ENCODE measurements at places on chromosomes 7 and 10.

- DNase-seq: no peak
These were observed 104.6 kb upstream of the INSIG1 start for GRCh38 chr7:155192961-155193640.

GRCh38 chr7:29341156-29341555 is 146.6 kb downstream of the CHN2 start:
- no peak for DNase-seq

DNA sequence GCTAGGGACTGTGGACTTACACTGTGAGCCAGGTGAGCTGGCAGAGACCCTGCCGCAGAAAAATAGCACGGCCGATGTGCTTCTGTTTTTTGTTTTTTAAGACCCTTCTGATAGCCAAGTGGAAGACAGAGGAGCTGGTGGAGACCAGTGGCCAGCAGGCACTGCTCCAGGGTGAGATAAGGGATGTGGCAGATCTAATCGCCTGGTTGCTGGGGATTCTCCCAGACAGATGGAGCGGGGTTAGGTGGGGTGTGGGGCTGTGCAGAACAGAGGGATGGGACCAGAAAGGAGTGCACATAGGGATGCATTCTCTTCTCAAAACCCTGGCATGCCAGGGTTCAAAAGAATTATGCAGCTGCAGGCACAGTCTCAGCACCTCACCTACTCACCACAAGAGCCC is 82.2 kb downstream of the VOPP1 start:
- DNase-seq: no peak

GRCh38 chr7:55127622-55128081 is 108.8 kb downstream of the EGFR start:
- no peak for DNase-seq

DNA sequence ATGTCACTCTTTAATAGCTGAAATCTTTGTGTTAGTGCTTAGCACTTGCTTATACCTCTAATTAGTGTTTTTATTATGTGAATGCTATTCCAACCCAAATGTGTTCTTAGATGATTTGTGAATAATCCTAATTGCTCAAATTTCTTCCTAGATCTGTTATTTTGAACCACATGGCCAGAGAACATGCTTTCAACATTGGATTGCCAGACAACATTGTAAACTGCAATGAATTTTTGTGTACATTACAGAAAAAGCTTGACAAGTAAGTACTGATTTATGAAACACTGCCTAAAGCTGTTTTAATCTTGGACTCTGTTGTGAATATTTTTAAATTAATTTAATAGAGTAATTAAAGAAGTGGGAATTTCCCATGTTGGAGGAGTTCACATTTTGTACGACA is 121.1 kb downstream of the ZNF277 start:
- no peak for DNase-seq
